Sigmoid colon (tissue), 7 donors: ENCODE measurements at places on chromosomes 7 and 10.

DNA sequence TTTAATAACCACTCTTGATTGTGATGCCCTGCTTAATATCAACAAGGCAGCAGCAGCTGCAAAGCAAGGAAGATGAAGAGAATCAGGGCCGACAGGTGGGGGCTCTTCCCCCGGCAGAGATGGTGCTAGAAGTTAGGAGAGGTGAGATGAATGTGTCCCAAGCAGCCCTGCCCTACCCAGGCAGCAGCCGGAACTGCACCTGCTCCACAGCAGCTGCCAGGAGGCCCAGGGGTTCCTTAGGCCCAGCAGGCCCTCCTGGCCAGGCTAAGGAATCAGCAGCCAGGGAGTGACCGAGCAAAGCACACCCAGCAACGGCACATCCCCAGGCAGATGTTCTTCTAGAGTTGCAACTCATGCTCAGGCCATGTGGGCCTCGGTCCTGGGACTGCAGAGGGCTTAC is 17.9 kb downstream of the AFAP1L2 start:
- peak; percentile 45 for DNase-seq

GRCh38 chr10:130749911-130750310 is 561.6 kb downstream of the TCERG1L start:
- DNase-seq = peak; percentile 47

GRCh38 chr10:73889014-73889413 is 14.7 kb upstream of the CAMK2G start:
- peak; percentile 77 for DNase-seq

GRCh38 chr10:101055411-101055810 is 6.4 kb upstream of the KAZALD1 start:
- DNase-seq = no peak

- DNase-seq = no peak
Measured at GRCh38 chr10:52436664-52437063, 122.6 kb downstream of the DKK1 start.

DNA sequence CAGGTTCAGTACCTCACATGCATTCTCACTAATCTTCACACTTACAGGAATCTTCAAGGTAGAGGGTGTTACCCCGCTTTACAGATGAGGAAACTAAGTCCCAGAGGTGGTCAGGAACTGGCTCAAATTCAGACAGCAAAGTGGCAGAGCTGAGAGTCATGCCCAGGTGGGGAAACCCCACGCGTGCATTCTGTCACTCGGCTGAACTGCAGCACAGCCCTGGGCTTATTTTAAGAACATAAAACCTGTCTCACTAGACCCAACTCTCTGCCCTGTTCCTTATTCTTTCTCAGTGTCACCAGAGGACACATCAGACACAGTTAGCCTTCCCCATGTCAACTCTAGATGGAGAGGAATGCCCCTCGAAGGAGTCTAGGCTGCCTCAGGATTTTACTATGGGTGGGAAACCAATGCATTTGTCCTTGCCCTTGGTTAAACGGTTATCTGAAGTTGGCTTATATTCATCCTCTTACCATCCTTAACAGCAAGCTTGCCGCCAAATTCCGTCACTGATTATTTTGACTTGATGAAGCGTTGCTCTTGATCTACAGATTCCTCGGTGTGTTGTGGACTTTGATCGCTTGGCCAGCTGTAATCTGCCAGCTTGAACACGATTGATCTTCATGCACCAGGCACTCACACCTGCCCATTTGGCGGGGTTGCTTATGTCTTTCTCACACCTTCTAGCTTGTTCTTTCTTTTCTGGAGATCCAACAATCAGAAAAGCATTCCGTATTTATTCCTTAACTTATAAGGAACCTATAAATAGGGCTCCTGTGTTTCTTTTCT is 627.9 kb downstream of the SDK1 start:
- no peak for DNase-seq

- DNase-seq = no peak
Measured at GRCh38 chr7:20012100-20012499, 205.1 kb downstream of the MACC1 start.

- DNase-seq = no peak
Measured at GRCh38 chr7:8579661-8580194, 146.3 kb downstream of the NXPH1 start.

DNA sequence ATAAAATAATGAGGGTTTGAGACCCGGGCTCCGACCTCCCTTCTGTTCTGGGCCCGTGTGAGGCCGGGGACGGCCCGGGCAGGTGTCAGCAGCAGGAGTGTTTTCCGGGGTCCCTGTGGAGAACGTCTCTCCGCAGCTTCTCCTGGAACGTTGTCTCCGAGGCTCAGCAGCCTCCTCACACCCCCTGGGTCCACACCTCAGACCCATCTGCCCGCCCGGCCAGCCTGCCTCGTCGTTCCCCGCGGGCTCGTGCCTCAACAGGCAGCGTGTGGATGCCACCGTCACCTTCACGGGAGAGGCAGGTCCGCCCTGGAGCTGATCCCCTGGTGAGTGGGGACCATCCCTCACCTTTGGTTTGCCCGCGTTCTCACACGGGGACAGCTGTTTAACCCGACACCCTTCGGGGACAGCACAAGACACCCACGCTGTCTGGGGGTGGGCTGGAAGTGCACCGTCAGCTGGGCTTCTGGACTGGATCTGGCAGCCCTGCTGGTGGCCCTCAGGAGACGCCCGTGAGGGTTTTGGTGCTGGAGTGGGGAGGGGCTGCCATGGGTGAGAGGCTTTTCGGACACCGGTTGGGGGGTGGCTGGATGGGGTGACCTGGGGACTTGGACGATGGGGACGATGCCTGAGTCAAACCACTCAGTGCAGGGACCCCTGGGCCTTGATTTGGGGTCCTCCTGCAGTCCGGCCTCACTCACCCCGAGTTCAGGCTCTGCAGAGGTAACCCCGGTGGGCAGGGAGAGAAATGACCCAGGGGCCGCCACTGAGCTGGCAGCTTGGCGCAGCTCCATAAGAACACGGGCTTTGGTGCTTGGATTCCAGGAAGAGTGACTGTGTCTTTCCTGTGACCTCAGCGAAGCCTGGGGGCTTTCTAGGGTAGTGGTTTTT is 131.7 kb downstream of the DNAJB6 start:
- DNase-seq = peak; percentile 55

- no peak for DNase-seq
Measured at GRCh38 chr7:133268355-133268754, 15.5 kb downstream of the EXOC4 start.

DNA sequence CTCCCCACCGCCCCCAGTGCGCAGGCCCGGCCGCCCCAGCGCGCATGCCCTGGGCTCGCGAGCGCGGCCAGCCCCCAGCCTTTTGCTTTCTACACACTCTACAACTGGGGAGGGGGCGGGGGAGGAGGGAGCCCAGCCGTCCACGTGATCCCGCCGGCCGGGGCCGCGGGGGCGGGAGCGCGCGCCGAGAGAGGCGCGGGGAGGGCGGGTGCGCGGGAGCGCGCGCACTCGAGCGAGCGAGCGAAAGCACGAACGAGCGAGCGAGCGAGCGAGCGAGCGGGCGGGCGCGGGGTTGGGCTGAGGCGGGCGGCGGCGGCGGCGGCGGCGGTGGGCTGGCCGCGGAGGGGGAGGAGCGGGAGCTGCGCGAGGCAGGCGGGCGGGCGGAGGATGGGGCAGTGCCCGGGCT is at the start of gene AUTS2:
AUTS2 (plus strand) TSS at position 395 of the 406 bp plus-strand sequence. CDS start 1,179 bp downstream, outside the sequence.
- peak; percentile 94 for DNase-seq

GRCh38 chr10:101146392-101147251 is 15.5 kb downstream of the TLX1 start:
- DNase-seq = peak; percentile 54

- DNase-seq = no peak
Measured at GRCh38 chr10:113920875-113921274, 66.4 kb downstream of the NHLRC2 start.

DNA sequence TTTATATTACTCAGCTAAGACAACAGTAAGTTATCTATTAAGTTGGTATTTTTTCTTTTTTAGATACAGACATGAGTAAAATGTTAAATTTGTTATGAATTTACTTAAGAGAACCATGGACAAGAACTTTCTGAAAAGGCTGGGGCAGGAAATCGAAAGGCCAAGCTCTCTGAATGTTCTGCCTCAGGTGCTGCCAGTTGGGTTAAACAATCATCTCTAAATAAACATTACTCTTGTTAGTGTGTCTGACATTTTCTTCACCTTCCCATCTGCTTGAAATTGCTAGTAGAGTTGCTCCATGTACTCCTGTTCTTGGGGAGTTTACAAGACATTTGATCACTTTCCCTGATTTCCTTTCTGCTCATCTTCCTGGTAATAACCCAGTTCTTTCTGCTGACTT is 87.5 kb downstream of the ANKRD7 start:
- no peak for DNase-seq

GRCh38 chr10:110448682-110449418 is 48.9 kb upstream of the DUSP5 start:
- DNase-seq = peak; percentile 33

DNA sequence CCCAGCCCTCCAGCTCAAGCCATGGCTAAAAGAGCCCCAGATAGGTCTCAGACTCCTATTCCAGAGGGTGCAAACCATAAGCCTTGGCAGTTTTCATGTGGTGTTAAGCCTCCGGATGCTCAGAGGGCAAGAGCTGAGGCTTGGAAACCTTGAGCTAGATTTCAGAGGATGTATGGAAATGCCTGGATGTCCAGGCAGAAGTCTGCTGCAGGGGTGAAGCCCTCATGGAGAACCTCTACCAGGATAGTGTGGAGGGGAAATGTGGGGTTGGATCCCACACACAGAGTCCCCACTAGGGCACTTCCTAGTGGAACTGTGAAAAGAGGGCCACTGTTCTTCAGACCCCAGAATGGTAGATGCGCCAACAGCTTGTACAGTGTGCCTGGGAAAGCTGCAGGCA is 13.2 kb upstream of the HPSE2 start:
- no peak for DNase-seq

GRCh38 chr10:7587168-7587864 is 79.5 kb downstream of the ITIH5 start:
- DNase-seq = no peak

DNA sequence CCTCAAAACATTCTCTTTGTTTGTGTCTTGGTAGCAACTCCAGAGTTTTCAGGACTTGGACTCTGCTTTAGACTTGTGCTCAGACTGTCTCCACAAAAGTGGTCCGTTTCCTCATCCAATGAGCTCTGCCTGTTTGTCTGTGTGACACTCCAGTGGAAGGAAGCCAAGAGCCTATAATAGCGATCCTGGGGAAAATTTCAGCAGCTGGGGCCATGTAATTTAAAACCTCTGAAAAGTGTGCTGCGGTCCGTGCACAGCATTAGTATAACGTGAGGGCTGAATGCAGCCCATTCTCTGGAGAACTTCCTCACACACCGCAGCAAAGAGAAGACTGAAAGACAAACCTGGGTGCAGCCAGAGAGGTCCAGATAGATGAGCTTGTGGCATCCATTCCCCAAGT is at the start of gene LRRC17:
LRRC17 (plus strand) TSS at position 259 of the 400 bp plus-strand sequence. CDS start 20,914 bp downstream, outside the sequence.
- no peak for DNase-seq

DNA sequence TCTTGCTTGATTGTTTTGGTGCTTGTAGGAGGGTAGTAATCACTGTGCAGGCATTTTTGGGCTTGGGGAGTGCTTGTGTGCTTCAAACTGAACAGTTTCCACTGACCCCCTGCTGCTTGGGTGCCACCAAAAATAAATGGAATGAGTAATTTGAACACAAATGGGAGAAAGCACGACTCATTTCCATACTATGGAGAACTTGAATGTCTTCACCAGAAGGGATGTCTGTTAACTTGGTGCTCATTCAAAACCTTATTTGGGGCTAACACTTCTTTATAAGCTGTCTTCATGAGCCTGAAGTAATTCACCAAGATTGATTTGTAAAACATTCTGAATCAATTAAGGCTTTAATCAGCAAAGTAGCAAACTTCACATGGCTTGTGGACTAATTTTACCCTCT is 560.3 kb downstream of the SDK1 start:
- no peak for DNase-seq

- no peak for DNase-seq
Measured at GRCh38 chr7:94053532-94053931, 49.4 kb upstream of the BET1 start.

DNA sequence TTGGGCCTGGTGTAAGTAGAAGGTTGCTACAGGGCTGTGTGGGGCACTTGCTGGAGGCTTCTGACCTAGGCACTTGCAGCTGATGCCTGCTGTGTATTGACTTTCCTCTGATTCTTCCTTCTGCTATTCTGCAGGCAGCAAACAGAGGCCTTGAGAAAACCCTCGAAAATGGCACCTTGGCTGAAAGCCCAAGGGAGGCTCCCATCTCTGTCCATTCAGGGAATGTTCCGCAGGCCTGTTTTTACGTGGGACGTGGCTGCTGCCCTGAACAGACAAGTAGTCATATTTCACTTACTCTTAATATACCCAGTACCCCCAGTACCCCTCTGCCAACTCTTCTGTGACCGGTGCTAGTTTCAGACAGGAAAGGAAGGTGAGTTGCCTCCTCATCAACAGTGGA is 664.7 kb downstream of the INHBA start:
- DNase-seq = no peak

DNA sequence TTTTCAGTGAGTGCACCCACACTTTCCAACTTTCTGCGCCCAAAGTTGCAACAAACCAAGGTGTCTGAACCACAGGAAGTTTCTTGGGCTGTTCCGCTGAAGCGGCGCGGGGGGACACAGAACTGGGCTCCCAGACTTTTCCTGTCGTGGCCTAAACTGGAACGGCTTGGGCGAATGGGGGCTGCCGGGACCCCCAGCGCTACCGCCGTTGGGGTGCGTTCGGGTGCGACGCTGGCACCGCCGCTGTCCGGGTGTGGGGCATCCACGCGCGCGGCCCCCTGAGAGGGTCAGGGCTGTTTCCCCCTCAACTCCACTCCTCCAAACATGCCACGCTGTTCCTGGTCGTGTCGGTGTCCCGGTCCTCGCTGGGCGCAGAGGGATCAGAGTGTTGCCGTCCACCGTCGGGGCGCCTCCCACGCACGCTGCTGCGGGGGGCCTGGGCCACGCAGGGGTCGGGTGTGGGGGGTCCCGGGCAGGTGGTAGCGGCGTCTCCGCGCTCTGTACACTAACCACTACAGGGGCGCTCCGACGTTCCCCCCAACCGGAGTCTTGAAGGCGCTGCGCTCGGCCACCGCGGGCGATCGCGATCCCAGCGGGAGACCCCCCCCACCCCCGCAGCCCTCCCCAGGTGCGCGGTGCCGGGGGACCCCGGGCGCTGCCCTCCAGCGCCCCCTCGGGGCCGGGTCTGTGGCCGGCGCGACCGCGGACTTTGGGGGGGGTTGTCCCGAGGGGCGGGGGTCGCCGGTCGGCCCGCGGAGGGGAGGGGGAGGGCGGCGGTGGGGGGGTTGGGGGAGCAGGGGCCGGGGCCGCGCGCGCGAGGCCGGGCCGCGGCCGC is 2.2 kb upstream of the CUX1 start:
- DNase-seq = peak; percentile 71

GRCh38 chr7:28759475-28759971 is 198.6 kb downstream of the TRIL start:
- DNase-seq = no peak

DNA sequence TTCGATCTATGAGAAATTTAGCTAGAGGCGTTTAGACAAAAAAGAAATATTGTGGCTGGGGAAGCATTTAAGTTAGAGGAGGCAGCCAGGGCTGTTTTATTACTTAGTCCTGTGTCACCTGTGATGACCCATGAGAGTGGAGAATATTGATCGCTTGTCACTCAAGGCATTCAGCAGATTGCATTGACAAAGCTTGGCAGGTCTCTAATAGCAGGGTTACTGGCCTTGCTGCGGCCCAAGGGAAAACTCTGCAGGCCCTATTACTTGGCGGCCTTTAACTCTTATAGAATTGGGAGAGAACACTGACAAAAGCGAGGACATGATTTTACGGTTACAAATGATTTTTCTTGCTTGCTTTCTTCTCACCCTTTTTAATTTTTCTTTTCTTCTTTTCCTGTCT is 473.5 kb downstream of the AUTS2 start:
- DNase-seq = no peak

GRCh38 chr7:2639181-2639681 is 7.4 kb downstream of the TTYH3 start:
- DNase-seq = no peak

GRCh38 chr7:46468753-46469356 is 547.8 kb upstream of the IGFBP3 start:
- no peak for DNase-seq

GRCh38 chr10:48520184-48520506 is 84.7 kb downstream of the ARHGAP22 start:
- DNase-seq = no peak
